ENCODE measurements at places on chromosomes 3 and 15.

GRCh38 chr3:106058475-106058874 lies 189.7 kb upstream of the CBLB start:
- no peak for DNase-seq

DNA sequence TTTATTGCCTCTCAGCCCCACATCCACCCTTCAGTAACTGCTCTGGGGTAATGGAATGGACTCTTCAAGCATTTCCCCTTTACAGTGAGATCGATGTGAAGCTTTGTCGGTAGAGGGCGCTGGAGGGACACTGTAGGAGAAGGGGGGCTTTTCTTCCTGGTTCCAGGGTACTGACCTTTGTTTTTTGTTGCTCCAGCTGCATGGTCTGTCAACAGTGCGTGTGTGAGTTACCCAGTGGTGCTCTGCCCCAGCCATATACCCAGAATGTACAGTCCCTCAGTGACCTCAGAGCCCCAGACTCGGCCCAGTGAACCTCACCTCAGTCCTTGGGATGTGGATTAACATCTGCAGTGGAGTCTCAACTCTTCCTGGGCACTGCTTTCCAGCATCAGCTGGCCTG lies 180.3 kb upstream of the TSC22D2 start:
- no peak for DNase-seq

GRCh38 chr15:63668601-63669000 lies 71.4 kb downstream of the FBXL22 start:
- no peak for DNase-seq

DNA sequence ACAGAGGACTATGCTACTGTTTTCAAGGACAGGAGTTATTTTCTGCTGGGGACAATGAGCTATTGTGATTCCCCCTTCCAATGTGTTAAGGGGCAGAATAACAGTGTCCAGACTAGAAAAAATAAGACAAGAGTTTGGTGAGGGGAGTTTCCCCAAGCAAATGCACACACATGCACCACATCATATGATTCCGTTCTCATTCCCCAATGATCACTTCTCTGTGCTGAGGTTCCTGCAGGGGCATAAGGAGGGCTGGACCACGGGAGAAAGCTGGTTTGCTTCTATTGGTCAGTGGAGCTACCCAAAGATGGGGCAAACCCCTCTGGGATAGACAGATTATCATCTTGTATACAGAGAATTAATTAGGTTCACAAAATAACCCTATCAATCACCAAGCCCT lies 80.6 kb downstream of the RBPMS2 start:
- no peak for DNase-seq

DNA sequence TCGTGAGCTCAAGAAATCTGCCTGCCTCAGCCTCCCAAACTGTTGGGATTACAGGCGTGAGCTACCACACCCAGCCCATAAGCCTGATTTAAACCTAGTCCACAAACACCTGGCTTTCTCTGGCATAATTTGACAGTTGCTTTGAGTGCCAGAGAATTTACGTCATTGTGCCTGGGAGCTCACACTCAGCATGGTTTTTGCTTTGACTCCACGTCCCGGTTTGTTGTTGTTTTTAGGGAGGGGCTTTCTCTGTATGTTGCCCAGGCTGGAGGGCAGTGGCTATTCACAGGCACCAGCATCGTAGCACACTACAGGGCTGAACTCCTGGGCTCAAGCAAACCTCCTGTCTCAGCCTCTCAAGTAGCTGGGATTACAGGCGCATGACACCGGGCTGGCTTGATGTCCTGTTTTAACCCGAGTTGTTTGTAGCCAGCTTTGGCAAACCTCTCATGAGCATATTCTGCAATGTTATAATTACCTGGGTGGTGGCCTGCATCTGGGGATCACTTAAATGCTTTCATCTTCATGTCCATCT lies 32.7 kb downstream of the CEMIP start:
- no peak for DNase-seq

- DNase-seq: no peak
Observed at GRCh38 chr3:36097209-36097608, 283.1 kb upstream of the STAC start.

DNA sequence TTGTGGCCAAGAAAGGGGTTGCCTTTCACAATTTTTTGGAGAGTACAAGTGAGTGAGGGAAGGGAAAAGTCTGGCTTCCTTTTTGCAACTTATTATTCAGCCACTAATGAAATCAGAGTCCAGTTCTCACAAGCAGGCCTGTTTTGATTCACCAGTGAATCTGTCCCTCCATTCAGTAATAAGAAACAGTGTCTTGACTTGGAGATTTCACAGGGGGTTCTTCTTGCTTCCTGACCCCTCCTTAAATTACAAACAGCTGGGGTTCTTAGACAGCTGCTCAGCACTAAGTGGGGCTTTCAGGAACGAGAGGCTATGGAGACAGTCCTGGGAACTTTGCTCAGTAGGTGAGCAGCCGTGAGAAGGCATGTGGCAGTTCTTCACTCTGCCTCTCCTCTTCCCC lies 24.5 kb downstream of the SEMA3G start:
- DNase-seq: no peak

DNA sequence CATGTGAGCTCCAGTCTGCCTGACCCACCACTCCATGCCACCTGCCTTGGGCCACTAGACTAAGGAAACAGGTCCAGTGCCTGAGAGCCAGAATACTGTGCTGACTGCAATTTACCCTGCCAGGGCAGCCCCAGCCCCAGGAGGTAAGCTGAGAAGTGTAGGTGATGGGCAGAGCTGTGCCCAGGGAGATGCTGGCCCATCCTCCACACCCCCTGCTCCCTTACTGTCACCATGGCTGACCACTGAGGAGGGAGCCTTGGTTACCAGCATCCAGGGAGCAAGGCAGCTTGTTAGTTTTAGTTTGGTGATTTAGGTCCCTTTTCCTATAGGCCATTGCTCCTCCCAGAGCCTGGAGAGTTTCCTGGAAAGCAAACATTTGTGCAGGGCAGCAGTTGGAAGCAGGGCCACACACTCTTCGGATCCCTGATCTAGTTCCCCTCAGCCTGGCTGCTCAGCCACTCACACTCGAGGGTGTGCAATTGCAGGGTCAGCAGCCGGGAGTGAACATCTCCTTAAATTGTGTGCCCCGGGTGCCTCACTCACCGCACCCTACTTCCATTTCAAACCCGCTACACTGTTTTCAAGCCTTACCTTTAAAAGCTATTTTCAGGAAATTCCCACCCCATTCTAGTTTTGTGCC lies 2.0 kb downstream of the GALNT15 start:
- DNase-seq: peak; percentile 61

DNA sequence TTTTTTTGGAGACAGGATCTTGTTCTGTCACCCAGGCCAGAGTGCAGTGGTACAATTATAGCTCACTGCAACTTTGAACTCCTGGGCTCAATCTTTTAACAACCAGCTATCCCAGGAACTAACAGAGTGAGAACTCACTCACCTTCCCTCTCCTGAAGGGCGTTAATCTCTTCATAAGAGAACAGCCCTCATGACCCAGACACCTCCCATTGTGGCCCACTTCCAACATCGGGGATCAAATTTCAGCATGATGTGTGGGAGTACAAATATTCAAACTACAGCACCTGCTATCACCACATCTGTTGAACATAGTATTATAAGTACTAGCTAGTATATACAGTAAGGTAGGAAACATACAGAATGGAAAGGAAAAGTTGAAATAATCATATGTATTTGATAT lies 132.5 kb downstream of the DOCK3 start:
- DNase-seq: no peak

GRCh38 chr15:31516440-31516839 lies 189.8 kb downstream of the KLF13 start:
- DNase-seq: no peak

GRCh38 chr3:135310317-135310716 lies 515.3 kb downstream of the EPHB1 start:
- no peak for DNase-seq

GRCh38 chr15:91897585-91898372 lies 44.3 kb downstream of the SLCO3A1 start:
- DNase-seq: no peak

- DNase-seq: no peak
Observed at GRCh38 chr3:69031635-69032034, 18.2 kb upstream of the EOGT start.

- DNase-seq: no peak
Observed at GRCh38 chr15:85455891-85456290, 75.5 kb downstream of the AKAP13 start.

DNA sequence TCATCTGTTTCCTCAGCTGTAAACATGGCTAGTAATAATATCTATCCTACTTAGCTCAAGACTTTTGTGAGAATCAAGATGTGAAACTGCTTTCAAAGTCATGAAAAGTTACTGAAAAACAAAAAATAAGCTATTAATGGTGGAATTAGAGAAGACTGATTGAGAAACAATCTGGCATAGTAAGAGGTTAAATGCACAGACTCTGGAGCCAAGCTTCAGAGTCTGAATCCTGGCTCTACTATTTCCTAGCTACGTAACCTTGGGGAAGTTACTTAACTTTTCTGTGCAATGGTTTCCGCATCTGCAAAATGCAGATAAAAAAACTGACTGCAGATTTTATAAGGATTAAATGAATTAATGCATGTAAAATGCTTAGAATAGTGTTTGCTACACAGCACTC lies 28.8 kb downstream of the LRRFIP2 start:
- no peak for DNase-seq

GRCh38 chr3:126306888-126307482 lies 50.2 kb downstream of the KLF15 start:
- DNase-seq: no peak

- DNase-seq: no peak
Observed at GRCh38 chr3:16404349-16404895, 109.1 kb downstream of the RFTN1 start.

GRCh38 chr3:30511524-30512251 lies 94.7 kb upstream of the TGFBR2 start:
- DNase-seq: no peak

DNA sequence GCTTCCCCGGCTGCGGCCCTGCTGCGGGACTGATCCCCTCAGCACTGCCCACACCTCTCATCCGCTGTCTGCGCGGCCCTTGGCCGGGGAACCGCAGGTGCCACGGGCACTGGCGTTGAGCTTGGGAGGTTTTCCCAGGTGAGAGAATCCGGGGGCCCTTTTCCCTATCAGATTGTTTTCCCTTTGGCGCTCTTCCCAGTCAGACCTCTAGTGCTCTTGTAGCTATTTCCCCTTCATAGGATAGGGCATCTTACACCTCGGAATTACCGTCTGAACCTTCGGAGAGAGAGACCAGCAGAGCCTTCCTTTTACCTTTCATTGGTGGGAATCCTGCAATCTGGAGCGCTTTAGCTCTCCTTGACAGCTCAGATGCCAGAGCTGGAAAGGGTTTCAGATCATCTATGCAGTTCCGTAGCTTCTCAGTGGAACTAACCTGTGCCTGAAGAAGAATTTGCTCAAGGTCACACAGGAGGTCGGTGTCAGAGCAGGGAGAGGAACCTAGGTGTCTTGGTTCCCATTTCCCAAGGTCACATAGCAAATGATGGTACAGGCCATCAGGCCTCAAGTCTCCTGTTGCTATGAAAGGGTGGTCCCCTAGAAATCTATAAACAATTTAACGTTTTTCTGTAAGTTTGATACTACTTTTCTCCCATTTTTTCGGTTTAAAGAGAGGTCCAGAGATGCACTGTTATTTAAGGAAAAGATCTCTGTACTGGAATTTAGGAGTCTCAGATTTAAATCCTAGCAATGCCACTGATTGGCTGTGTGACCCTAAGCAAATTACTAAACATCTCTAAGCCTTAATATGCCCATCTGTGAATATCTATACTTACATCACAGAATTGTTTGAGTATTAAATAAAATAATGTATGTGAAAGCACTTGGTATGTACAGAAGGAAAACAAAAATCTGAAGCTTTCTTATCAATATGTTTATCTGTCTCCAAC lies 916 bp downstream of the IDH3A start:
- no peak for DNase-seq

DNA sequence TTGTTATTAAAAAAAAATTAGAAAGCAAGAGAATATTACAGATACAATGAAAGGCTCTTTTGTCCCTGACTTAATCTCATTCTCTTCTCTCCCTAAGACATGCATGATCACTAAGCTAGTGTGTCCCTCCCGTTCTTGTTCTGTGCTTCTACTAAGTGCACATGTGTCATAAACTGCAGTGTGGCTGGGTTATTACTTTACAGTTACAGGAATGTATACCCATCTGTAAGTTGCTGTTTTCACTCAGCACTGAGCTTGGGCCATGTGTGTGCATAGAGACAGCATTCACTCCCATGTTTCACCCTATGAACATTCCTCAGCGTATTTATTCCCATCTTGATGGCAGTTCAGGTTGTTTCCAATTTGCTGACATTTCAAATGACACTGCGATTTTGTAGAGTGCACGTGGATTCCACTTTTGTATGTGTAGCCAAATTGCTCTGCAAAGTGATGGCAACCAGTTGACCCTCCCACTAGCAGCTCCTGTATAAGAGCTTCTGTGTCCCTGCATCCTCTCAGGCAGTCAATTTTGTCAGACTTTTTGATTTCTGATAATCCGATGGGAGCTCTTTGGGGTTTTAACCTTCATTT lies 145.8 kb upstream of the UBE2E1 start:
- DNase-seq: no peak

- DNase-seq: no peak
Observed at GRCh38 chr3:146404436-146404835, 64.9 kb downstream of the PLSCR2 start.

GRCh38 chr3:51622413-51622812 lies 48.6 kb upstream of the TEX264 start:
- DNase-seq: no peak

- no peak for DNase-seq
Observed at GRCh38 chr3:12060139-12060845, 56.1 kb downstream of the SYN2 start.

DNA sequence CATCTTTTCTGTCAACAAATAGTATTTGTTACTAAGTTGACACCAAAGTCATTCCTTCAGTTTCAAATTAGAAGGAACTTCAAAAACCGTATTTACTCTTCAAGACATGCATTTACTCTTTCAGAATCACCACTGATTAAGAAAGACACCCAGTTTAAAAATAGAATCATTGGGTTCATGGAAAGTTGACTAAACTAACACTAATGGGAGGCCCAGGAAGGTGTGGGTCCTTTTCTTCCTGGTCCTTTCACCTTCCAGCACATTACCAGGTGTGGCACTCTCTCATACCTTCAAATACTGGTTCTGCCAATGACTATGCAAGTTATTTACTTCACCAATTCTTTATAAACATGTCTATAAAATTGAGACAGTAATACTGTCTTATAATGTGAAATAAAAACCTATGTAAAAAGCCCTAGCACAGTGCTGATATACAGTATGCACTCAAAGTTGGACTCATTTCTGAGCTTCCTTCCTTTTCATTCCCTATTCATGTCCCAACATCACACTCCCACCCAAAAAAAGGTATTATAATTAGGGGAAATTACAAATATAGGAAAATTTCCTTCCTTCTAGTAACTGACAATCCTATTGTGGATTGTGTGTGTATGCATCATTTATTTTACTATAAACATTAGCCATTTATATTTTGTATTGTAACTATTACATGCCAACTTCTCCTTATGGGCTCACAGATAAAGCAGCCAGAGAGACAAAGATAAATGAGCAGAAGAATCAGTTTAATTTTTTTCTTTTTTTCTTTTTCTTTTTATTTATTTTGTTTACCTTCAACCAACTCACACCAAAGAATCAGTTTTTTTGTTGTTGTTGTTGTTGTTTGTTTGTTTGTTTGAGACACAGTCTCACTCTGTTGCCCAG lies 48.9 kb downstream of the LRRFIP2 start:
- DNase-seq: no peak

Data from type B pancreatic cell (in vitro differentiated cells).